HTR-8/SVneo (cell line): ENCODE measurements at places on chromosomes 6 and 20.

GRCh38 chr20:32227744-32228688 is 20.3 kb downstream of the POFUT1 start:
- no peak for DNase-seq

DNA sequence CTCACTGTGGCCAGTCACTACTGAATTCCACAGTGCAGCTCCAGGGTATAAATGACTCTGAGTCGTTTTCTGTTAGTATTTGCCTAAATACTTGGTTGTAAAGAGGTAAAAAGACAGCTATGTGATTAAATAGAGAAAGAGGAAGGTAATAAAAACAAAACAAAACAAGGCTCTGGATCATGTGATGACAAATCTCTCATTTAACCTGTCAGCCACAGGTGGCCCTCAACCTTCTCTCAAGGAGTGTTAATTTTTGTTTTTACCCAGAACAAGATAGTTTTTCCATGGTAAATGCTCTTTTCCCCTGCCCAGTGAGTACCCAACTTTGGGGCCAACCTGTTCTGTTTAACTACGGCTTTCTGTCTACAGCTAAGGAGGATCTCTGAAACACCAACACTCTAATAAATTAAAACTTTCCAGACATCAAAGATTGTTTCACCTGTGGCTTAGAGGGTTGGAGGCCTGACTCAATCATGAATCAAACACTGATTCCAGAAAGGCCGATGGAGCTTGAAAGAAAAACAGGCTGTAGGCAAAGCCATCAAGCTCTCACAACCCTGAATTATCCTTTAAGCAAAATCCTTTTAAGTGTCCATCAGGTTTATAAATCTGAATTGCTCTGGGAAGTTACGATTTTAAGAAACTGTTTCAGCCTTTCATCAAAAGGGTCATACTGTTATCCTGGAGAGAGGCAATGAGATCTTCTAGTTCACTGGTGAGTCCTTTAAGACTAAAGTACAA is 81.5 kb upstream of the BCLAF1 start:
- DNase-seq, result no peak

- DNase-seq, result no peak
These were observed 7.2 kb downstream of the PYGB start for GRCh38 chr20:25254986-25255680.

GRCh38 chr6:104472021-104472901 is 387.5 kb downstream of the HACE1 start:
- DNase-seq, result no peak

DNA sequence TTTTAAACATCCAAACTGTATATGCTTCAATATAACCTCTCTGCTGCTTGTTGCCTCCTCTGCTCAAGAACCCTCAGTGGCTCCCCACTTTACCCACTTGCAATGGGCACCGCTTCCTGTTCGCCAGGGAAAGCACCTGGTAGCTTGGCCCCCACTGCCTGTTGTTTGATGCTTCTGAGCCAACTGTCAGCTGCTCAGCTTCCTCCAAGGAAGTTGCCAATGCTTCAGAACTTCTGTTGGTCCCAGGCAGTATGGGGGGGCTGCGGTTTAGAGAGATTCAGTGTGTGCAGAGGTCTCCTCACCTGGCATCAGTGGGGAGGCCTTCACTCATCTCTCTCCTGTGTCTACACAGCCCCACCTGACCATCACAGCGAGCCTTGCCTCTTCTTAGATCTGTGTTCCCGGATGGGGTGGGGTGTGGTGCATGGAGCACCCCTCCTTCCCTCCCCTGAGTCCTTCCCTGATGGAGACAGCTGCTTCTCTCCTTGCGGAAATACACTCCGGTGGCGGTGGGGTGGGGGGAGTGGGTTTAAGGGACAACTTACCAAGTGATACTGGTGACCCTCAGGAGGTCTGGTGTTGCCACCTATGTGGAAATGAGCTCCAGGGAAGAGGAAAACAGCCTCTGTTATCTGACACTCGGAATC is 308.1 kb downstream of the CDH26 start:
- no peak for DNase-seq

- no peak for DNase-seq
These were observed 213.7 kb downstream of the ANKRD60 start for GRCh38 chr20:58014628-58015315.

DNA sequence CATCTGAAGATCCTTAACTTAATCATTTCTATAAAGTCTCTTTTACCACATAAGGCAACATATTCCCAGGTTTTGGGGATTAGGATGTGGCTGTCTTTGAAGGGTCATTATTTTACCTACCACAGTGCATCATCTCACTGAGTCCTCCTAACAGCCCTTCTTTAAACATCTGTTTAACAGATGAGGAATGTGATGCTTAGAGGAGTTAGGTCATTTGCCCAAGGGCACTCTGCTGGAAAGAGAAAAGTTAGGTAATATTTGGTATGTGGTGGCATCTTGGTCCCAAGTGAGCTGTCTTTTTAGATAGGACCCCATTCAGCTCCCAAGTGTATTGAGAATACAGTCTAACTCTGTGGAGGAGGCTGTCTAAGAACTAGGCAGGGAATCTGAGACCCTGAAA is 11.0 kb downstream of the MMP24 start:
- DNase-seq, result no peak
